Stimulated activated CD4-positive, alpha-beta T cell treated with anti-CD3 and anti-CD28 coated beads, Interleukin-4, amount 100 ng/mL, for 4 hours (primary cell): ENCODE measurements at places on chromosomes 6 and 20.

DNA sequence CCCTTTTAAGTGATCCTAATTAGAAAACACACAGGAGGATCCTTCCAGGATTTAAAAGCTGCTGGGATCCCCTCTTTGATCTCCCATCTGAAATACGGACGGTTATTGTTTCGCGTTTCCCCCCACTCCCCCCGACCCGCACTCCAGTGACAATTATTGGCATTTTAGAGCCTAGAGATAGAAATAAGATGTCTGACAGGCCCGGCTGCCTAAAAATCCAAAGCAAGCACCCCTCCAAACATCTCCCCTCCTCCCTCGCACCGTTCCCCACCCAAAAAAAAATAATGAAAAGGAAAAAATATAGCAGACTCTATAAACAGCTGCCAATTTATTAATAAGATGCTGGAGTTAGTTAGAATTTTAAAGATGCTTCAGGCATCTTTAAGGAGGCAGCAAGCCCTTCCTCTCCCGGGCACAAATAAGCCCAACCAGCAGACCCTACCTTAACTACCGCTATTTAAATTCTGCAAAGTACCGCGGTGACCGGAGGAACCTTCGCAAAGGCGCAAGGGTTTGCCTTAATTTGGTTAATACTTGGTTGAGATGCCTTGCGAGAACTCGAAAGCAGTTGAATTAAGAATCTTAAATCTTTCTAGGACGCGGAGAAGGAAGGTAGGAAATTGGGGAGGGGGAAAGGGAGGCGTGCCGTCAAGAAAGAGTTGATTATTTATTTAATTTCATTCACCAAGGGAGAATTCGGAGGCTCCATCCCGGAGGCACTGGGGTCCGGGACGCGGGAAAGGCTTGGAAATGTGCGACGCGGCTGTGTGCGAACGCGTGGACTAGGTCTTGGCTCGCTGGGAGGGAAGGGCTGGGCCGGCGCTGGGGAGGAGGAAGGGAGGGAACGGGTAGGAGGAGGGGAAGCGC lies 1.5 kb upstream of the ISM1 start:
- DNase-seq: no peak

DNA sequence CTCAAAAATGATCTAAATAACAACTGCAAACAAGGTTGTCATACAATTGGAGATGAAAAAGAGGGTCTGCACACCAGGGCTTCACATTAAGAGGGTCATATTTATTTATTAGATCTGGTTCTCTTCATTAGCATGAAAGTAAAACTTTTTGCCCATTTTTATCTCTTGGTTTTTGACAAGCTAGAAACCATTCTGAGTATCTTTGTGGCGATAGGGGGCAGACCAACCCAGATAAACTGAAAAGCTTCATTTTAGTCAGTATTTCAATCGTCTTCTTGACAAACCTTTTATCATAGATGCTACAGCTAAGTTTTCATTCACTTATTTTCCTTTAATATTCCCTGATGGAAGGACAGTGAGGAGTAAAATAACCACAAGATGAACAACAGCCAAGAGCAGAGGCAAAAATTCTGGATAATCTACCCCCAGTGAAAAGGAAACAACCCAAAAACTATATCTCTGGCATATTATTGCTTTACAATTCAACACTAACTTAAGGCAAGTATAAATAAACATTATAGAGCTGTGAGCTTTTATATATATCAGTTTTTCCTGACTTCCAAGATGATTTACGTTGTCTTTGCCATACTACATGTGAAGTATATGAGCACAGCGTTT lies 45.2 kb downstream of the THEMIS start:
- DNase-seq: peak; percentile 35

DNA sequence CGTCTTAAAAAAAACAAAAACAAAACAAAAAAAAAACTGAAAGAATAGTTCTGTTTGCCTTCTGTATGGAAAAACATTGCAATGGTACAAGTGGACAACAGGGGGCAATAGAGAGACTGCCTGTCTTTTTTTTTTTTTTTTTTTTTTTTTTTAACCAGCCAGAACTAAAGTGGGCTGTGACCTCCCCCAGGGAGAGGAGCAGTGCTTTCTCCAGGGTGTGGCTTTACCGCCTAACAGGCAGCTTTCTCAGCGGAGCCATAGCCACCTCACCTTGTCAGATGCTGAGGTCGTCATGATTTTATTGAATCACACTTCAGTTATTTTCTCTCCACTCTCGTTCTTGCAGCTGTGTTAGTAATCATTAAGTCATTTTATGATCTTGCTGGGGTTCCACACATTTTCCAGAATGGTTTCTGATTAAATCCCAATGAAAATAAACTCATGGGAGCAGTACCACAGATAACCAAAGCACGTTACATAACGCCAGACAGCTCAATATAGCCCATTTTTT lies 78.4 kb downstream of the GMPR start:
- no peak for DNase-seq

- DNase-seq: no peak
Measured at GRCh38 chr6:46305236-46305635, 134.5 kb upstream of the ENPP5 start.

GRCh38 chr20:12409501-12409900 lies 491.8 kb downstream of the BTBD3 start:
- DNase-seq: no peak

DNA sequence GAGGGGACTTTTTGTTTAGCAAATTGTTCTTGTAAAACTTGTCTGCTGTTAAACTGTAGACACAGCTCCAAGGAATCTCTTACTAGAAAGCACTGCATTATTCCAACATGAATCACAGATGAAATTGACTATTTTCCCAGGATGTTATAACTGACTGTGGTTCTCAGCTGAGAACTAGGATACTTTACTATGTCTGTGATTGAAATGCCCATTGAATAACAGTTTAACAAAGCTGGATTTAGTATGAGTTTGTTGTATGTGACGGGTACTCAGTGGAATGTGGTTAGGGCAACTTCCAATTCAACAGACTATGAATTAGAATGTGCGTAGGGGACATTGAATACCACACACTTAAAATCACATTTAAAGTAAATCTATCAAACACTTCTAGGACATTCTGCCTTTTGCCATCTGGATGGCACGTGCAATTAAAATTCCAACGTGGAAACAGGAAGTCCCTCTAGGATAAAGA lies 193.4 kb upstream of the PREP start:
- no peak for DNase-seq

GRCh38 chr6:1227600-1227934 lies 84.3 kb upstream of the FOXQ1 start:
- no peak for DNase-seq

- DNase-seq: peak; percentile 23
Measured at GRCh38 chr6:170152989-170153388, 137.9 kb downstream of the DLL1 start.

DNA sequence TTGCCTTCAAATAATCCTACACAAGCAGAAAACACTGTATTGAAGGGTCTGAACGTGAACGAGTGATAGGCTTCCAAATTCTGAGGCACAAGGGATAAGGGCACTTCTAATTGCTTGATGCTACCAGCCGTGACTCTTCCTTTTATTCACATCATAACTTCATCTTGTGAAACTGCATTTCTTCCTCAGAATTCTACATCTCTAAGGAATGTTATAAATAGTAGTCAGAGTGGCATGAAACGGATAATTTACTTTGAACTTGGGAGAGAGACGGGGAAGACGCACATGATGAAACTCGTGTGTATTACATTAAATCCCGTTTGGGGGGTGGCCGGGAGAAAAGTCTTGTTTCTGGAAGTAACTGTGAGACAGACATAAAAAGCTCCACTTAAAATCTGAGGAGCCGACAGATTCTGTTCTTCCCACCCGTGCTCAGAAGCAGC lies 754 bp downstream of the HDDC2 start:
- DNase-seq: no peak

DNA sequence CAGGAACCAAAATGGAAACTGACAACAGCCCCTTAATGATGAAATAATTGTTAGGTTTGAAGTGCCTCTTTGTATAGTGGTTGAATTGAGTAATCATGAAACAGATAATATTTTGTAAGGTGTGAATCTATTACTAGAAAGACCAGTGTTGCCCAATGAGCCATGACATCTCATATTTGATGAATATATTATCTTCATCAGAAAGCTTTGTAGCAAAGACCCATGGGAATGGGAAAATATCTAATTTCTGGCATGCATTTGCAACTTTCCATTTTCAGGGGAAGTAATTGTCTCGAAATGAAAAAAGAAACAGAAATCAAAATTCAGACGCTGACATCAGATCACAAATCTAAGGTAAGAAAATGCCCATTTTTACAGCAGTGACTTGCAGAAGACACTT lies 57.3 kb upstream of the LAMP5 start:
- DNase-seq: no peak

DNA sequence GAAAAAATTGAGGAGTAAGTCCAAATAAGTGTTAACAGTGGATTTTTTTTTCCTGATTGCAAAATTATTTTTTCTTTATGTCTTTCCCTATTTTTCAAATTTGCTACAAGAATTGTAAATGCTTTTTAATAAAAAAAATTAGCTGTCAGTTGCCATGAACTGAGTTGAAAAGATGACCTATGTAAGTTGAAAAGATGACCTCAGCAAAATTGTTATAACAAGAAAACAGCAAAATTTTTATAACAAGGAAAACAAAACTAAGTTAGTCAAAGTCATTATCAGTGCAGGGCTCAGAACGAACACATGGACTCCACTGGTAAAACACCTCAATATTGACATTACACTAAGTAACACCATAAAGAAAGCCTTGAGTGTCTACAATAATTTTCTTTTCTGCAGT lies 207.0 kb upstream of the HDDC2 start:
- DNase-seq: no peak

DNA sequence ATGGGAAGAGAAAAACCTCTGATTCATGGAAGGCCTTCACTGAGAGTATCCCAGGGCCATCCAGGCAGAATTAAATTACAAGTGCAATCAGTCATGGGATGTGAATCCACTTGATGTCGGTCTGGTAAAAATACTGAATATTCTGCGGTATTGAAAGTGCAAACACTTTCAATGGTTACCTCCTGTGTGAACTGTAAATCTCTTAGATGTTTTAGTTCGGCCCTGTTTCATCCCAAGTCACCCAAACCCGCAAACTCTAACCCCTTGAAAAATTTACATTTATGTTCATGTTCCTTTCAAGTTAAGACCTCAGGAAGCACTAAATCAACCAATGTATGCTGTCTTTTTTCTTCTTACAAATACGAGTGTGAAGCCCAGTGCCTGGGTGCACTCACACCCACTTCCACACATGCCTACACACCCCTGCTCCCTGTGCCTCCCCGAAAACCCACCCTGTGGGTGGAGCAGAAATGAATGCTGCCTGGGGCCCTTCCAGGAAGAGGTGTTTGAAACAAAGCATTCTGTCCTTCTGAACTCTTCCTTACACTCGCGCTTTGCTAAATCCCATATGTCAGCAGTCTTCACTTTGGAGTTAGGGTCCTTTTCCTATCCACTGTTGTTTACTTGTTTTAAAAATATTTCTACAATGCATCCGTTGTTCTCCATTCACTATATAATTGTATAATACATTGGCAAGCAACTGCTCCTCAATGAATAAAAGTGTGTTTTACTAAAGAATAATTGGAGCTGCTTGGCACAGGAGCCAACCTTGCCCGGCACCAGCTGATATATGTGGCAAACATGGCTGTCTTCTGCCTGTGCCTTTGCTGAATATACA lies 62.7 kb downstream of the FYN start:
- DNase-seq: no peak

GRCh38 chr6:34114695-34115402 lies 31.0 kb downstream of the GRM4 start:
- no peak for DNase-seq

DNA sequence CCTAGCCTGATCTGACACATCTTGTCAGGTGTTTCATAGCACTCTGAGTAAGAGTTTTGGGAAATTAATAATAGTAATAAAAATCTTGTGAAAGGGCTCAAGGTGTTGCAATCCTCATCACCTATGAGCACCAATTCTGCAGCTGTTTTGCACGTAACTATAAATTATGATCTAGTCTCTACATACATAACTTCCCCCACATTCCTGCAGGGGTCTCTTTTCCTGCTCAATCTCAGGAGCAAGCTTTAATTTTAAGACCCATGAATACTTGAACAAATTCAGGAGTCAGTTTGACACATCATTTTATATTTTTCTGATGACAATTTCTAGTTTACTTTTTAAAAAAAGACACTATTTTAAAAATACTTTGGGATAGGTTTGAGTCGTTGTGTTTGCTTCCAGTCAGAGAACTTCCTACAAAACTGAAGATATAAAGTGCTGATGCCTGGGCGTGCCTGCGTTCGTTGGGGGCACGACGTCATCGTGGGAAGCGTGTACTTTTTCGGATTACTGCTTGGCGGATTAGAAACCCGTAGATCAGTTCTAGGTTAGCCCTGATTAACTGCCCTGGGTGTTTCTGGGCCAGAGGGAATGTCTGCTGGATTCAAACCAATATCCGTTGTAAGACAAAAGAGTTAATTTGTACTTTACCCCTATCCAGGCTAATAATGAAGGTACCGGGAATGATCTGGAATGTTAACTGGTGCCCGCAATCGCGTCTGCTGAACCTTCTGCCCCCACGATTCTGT lies 1.0 kb upstream of the E2F3 start:
- peak; percentile 25 for DNase-seq

DNA sequence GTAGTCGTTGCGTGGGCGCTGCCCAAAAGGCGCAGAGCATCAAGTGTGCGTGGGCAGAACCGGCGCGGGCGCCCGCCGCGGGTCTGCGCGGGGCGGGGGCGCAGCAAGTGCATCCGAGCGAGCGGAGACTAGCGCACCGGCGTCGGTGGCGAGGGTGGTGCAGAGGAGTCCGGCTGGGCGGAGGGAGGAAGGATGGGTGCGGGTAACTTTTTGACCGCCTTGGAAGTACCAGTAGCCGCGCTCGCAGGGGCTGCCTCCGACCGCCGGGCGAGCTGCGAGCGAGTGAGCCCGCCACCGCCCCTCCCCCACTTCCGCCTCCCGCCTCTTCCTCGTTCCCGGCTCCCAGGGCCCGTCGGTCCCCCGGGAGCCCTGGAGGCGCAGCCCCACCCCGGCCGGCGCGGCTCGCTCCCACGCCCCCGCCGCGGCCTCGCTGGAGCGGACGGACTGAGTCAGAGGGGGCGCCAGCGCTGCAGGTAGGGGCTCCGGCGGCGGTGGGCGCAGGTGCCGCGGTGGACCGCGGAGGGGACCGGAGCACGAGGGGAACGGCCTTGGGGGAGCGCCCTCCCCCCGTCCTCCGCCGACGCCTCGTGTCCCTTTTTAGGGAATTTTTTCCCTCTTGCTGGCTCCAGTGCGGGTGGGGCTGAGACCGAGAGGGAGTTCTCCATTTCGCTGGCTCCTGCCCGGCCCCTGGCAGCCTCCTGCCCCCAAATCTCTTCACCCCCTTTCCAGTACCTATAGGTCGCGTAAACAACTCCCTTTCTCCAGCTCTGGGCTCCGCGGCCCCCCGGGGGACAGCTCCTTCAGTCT lies 1.6 kb upstream of the DBNDD2 start:
- DNase-seq: peak; percentile 78
